ENCODE measurements at places on chromosomes 16 and 17. TPM values are rescaled to one million over a fixed set of nuclear protein-coding genes. Genes with fewer than 3 reads are reported as not detected.

Gene TMC8
- total RNA-seq: 139 TPM

Gene FBXW10
- 0.19 TPM for total RNA-seq

Gene ELOB
- total RNA-seq: 305 TPM

Gene SLFN12L
- 42.8 TPM for total RNA-seq

Gene TRIM37
- 28.6 TPM for total RNA-seq

Gene SULT1A2
- 0.36 TPM for total RNA-seq

Gene TEKT3
- total RNA-seq: not detected

Gene C16orf89
- not detected for total RNA-seq

Gene ESRP2
- total RNA-seq: 0.48 TPM

Gene KCNAB3
- 6.7 TPM for total RNA-seq

Gene PRRT2
- 0.67 TPM for total RNA-seq

Gene C1QTNF1
- 0.08 TPM for total RNA-seq

Gene SCARF1
- total RNA-seq: 1.4 TPM

Gene KRTAP9-8
- not detected for total RNA-seq

Gene MAF
- total RNA-seq: 51.6 TPM

Gene GSG1L2
- total RNA-seq: not detected

Gene ZP2
- not detected for total RNA-seq

Gene ADAD2
- total RNA-seq: not detected

Gene KRTAP9-2
- not detected for total RNA-seq

Gene CAMKK1
- 3.1 TPM for total RNA-seq

Gene SLC6A4
- not detected for total RNA-seq

Gene DYNLL2
- 36.5 TPM for total RNA-seq

Gene HAS3
- 0.23 TPM for total RNA-seq

Gene TP53TG3
- total RNA-seq: not detected

Gene CA10
- not detected for total RNA-seq

Gene PIK3R5
- 24.6 TPM for total RNA-seq

Gene JMJD8
- total RNA-seq: 49.3 TPM

Gene SPNS3
- total RNA-seq: 17.8 TPM

Gene CDR2L
- total RNA-seq: 1.8 TPM

Gene RAB37
- 1.3 TPM for total RNA-seq

Gene CDRT15
- total RNA-seq: not detected

Gene SULT1A1
- 10.0 TPM for total RNA-seq

Gene ACE
- total RNA-seq: 0.51 TPM

Gene METTL2A
- total RNA-seq: 37.9 TPM

Gene C1QTNF8
- not detected for total RNA-seq

Gene SYNGR2
- total RNA-seq: 170 TPM

Gene UMOD
- total RNA-seq: not detected

Gene CARD14
- total RNA-seq: not detected

Gene HEATR9
- total RNA-seq: 1.5 TPM

Gene HOXB9
- 5.1 TPM for total RNA-seq

Gene ARL5C
- not detected for total RNA-seq

Gene RABEP1
- total RNA-seq: 59.1 TPM

Gene HDAC5
- total RNA-seq: 20.7 TPM

Gene EFCAB13
- total RNA-seq: 3.0 TPM

Gene TBC1D26
- 0.08 TPM for total RNA-seq

Gene CCL13
- total RNA-seq: not detected

Gene FNDC8
- total RNA-seq: not detected

Data from activated CD8-positive, alpha-beta memory T cell treated with anti-CD3 and anti-CD28 coated beads for 36 hours (primary cell).